SW 1271 (cell line): ENCODE measurements at places on chromosomes 5 and 9.

- peak; percentile 50 for DNase-seq
Observed at GRCh38 chr9:128218518-128219389, 15.6 kb downstream of the DNM1 start.

GRCh38 chr5:155926766-155927165, 400.2 kb upstream of the SGCD start:
- DNase-seq = no peak

DNA sequence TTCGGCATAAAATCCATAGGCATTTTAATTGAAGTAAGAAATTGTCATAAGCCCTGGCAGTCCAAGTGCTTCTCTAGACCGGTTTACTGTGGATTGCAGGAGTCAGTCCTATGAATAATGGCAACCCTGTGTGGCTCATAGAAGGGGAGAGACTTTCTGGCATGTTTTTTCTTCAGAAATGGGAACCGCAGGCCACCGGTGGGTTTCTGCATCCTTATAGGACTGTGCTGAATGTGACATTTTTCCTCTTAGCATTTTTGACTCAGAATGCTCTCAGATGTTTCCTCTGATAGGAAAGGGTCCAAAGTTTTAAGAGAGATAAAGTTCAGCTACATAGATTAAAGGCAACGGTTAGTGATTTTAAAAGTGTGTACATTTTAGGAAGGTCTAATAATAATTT, 6.3 kb downstream of the DAPK1 start:
- DNase-seq = no peak

DNA sequence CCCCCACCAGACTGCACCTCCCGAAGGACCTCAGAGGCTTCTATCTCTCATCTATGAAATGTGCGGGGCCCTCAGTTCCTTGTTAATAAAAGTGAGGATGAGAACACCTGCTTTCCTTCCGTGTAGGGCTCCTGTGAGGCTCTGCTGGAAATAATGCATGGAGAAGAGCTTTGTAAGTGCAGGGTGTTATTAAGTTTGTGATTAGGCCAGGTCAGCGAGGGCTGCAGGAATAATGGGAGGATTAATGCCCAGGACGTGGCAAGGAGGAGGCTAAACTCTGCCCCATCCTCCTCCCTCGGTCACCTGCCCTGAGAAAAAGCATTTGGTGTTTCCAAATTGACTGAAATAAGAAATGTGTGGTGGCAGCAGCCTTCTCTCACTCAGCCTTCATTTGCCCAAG, 83.5 kb upstream of the HSPA9 start:
- DNase-seq = no peak

GRCh38 chr5:72852356-72852755, 35.9 kb downstream of the TNPO1 start:
- no peak for DNase-seq

GRCh38 chr5:419970-420369, 23.0 kb upstream of the EXOC3 start:
- DNase-seq = no peak

- no peak for DNase-seq
Observed at GRCh38 chr9:91056917-91057316, 255.3 kb downstream of the SYK start.

DNA sequence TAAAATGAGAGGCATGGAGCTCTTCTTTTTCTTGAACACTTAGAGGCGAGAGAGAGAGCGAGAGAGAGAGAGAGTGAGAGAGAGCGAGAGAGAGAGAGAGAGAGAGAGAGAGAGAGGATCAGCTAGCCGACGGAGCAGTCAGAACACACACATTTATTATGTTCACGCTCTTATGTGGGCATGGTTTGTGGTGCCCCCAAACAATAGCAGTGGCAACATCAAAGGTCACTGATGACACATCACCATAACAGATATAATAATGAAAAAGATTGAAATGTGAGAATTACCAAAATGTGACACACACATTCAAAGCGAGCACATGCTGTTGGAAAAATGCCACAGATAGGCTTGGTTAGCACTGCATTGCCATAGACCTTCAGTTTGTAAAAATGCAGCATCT, 116.1 kb downstream of the KDM4C start:
- no peak for DNase-seq

DNA sequence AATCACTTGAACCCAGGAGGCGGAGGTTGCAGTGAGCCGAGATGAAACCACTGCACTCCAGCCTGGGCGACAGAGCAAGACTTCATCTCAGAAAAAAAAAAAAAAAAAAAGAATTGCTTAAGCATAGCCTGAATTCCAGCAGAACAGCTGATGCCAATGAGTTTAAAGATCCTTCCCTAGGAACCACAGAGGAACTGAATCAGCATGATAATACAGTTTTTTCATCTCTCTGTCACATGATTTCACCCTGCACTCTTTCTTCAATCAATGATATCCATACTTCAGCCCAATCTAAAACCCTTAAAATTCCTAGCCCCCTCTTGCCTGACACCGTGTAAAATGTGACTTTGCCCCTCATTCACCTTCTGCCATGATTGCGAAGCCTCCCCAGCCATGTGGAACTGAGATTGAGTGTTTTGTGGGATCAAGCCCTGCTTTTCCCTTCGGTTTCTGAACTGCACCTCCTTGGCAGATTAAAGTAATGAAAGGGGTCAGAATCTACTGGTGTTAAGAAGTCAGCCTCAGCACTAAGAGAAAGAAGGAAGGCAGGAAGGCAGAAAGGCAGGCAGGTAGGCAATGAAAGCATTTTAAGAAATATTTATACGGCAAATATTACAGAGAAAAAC, 20.9 kb upstream of the DMXL1 start:
- DNase-seq = no peak

DNA sequence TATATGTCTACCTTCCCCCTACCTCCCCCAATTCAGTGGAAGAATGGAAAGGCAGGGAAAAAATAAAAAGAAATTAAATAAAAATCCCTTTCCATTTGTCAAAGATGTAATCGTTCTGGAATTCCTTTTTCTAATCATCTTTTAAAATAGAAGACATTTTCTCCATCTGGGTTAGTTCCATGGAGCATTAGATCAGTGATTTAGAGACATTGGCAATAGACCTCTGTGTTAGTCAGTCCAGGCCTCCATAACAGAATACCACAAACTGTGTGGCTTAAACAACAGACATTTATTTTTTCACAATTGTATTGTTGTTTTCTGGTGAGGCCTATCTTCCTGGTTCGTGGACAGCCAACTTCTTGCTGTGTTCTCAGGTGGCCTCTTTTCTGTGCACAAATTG, 516.6 kb upstream of the DAB2 start:
- no peak for DNase-seq

DNA sequence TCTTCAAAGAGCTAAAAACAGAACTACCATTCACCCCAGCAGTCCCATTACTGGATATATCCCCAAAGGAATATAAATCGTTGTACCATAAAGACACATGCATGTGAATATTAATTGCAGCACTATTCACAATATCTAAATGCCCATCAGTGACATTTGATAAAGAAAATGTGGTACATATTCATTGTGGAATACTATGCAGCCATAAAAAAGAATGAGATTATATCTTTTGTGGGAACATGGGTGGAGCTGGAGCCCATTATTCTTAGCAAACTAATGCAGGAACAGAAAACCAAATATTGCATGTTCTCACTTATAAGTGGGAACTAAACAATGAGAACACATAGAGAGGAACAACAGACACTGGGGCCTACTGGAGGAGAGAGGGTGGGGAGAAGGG, 38.7 kb downstream of the FCHO2 start:
- no peak for DNase-seq

DNA sequence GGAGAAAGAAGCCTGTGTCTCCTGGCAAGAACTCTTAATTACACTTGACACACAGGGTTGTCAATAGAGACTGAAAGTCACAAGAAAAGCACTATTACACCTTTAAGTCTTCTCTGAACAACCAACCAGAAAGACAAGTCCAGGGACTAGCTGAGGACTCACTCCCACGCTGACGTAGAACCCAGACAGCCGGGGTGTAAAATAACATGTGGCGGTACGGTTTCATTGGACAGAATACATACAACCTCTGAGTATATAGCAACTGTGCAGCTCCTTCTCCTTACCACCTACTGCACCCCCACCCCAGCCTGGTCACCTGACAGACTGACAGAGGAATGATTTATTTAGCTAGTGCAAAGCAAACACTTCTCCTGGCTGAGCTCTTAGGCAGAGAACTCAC, 103.4 kb upstream of the RASEF start:
- no peak for DNase-seq

DNA sequence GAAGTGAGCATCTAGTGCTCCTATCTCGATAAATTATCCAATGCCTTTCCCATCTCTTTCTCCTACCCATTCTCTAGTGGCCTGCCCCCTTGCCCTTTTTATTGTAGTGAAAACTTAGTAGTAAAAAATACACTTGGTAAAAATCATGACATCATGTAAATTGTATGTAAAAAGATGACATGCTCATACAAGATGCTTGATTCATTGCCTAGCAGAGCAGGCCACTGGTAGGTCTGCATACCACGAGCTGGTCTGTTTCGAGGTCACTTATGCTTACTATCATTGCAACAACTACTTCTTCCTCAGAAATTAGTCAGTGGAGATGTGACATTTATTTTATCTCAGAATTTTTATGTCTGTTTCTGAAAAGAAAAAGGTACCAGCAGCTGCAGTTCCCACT, 177.3 kb downstream of the C9orf152 start:
- DNase-seq = peak; percentile 36

DNA sequence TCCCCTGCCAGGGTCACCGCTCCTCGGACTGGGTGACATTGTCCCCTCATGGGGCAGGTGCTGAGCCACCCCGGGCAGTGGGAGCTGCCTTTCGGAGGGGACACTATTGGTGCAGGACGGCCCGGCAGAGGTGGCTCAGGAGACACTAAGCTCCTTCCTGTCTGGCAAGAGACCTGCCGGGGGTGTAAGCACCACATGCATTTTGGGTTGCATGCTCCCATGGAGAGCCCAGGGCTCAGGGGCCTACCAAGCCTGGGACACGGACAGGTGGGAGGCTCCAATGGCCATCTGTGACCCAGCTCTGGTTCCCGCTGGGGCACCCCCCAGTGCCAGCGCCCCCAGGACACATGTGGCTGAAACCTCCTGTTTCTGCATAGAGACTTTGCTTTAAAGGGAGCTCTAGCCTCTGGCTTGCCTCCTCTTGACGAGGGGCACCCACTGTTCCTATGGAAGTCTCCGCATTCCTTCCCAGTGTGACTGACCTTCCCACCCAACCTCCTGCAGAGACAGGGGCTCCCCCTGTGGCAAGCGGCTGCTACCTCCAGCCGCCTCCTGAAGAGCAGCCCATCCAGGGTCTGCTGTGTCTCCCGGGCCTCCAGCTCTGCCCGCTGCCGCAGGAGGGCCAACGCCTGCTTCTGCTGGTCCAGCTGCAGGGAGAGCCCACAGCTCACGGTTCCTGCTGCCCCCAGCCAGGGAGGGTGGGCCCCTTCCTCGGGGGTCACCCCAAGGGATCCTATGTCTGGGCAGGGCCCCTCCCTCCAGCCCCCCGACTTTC, 28.1 kb downstream of the CCDC187 start:
- DNase-seq = no peak

DNA sequence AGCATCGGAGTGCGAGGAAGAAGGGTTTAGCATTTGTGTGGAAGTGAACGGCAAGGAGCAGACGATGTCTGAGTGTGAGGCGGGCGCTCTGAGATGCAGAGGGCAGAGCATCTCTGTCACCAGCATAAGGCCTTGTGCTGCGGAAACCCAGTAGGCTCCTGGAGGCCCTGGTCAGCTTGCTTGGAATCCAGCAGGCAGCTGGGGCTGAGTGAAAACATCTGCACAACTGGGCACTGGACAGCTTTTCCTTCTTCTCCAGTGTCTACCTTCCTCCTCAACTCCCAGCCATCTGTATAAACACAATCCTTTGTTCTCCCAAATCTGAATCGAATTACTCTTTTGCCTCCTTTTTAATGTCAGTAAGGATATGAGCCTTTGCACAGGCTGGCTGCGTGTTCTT, 72.1 kb downstream of the C7 start:
- DNase-seq = no peak

DNA sequence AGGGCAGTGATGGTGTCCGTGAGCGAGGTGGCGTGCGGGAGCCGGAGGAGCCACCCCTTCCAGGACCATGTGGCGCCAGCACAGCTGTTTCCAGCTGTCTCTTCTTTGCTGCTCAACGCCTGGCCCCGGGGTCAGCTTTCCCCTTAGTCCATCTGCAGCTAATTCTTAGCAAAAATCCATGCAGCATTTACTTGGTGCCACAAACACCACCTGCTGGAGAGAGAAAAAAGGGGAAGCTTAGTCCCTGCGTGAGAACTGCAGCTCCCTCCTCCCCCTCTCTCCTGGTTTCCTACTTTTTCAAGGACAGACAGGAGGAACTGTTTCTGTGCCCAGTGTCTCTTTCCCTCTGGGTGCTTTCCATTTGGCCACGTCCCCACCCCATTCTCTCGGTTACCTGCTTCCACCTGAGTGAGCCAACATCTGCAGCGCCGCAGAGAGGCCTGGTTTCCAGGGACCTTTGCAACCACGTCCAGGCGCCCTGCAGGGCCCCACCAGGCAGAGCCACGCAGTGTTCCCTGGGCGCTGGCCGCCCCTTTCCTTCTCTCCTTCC, 3.4 kb downstream of the SLC6A19 start:
- DNase-seq = peak; percentile 38

DNA sequence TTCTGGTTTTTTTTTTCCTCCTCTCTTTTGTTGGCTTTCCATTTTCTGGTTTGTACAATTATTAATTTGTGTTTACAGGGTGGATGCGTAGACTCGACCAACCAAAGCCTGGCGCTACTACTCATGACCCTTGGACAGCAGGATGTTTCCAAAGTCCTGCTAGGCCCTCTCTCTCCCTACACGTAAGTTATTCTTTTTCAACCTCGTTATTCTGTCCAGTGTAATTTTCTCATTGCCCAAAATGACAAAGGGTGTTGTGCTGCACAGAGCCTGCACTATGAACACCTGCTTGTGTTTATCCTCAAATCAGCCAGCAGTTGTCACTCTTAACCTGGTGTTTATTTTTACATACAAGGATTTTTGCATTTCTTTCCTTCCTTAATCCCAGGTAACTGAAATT, 56.6 kb downstream of the RCL1 start:
- no peak for DNase-seq

- no peak for DNase-seq
Observed at GRCh38 chr5:133952729-133953567, 15.5 kb downstream of the C5orf15 start.

- no peak for DNase-seq
Observed at GRCh38 chr5:89303033-89303480, 420.1 kb upstream of the MEF2C start.

DNA sequence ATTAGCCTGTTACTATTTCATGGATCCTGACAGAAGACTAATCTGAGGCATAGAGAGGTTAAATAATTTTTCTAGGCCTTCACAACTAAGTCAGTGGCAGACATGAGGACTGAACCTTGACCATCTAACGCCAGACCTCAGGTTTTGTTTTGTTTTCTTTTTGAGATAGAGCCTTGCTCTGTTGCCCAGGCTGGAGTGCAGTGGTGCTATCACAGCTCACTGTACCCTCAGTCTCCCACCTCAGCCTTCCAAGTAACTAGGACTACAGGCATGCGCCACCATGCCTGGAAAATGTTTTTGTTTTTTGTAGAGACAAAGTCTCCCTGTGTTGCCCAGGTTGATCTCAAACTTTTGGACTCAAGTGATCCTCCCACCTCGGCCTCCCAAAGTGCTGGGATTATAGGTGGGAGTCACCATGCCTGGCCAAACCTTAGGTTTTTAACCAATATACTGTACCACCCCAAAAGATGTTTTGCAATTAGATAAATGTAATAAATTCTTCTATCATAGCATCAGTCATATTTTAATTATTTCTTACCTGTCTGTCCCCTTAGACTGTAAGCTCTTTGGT, 35.4 kb downstream of the ERCC6L2 start:
- DNase-seq = no peak

GRCh38 chr5:113188436-113188835, 211.8 kb downstream of the DCP2 start:
- DNase-seq = no peak
